Inflammatory macrophage treated with lipopolysaccharide for 4 hours (primary cell): ENCODE measurements at places on chromosomes 3 and 15.

GRCh38 chr3:83235180-83235814 lies 1473.9 kb upstream of the GBE1 start:
- DNase-seq = no peak

- no peak for DNase-seq
Measured at GRCh38 chr15:80003171-80003570, 32.2 kb upstream of the BCL2A1 start.

DNA sequence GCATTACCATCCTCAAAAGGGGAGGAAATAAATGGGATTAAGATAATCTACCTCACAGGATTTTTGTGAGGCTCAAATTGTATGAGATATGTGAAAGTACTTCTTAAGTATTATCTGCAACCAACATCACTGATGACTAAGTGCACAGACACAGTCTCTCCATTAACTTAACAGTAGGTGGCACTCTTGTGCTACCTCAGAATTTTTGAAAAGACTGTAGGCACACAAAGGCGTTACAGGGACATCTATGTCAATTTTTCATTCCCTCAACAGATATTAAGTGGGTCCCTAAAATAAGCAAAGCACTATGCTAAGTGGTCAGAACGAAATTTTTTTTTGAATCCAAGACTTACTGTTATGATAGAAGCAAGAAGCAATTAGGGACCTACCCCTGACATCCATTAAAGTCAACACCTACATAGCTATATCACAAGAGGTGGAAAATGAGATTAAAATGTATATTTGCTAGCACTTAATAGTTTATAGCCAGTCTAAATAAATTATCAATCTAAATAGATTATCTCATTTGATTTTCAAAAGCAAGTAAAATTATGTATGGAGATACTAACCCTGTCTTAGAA lies 52.9 kb downstream of the RYK start:
- DNase-seq = peak; percentile 51

- DNase-seq = peak; percentile 78
Measured at GRCh38 chr3:152738656-152739055, 96.3 kb upstream of the P2RY1 start.

GRCh38 chr15:50854601-50855490 lies 53.6 kb upstream of the AP4E1 start:
- peak; percentile 83 for DNase-seq

GRCh38 chr3:2567451-2567850 lies 468.8 kb downstream of the CNTN4 start:
- no peak for DNase-seq

DNA sequence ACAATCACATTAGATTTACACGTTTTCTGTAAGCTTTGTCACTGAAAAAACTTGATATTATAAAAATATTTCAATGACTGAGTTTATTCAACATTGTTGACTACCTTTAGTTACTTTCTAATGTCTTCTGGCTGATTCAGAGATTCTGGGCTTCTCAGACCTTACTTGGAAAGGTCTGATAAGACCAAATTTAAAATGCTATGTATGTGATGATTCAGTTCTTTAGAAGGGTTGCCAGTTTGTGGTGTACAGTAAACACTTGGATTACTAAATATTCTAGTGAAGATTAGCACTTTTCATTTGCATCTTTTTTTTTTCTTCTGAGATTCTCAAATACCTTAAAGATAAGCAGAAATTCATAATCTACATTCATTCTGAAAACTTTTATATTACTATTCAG lies 49.8 kb downstream of the SGO1 start:
- no peak for DNase-seq

DNA sequence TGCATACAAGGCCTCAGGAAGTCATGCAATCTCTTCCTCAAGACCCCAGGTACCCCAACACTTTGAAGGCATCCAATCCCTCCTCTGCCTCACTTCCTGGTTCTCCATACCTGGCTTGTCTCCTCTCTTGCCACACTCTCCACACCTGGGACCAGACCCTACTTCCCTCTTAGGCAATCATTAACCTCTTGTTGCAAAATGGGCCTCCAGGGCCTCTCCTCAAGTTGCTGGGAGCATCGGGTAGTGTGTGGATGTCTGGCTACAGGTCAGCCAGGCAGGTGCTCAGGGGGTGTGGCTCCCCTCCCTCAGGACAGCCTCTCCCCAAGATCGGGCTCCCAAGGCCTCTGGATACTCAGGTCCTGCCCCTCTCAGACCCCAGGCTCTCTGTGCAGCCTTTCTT lies 8.6 kb downstream of the PLA2G4E start:
- DNase-seq = no peak

- DNase-seq = no peak
Measured at GRCh38 chr3:145294572-145294971, 866.4 kb downstream of the PLOD2 start.

DNA sequence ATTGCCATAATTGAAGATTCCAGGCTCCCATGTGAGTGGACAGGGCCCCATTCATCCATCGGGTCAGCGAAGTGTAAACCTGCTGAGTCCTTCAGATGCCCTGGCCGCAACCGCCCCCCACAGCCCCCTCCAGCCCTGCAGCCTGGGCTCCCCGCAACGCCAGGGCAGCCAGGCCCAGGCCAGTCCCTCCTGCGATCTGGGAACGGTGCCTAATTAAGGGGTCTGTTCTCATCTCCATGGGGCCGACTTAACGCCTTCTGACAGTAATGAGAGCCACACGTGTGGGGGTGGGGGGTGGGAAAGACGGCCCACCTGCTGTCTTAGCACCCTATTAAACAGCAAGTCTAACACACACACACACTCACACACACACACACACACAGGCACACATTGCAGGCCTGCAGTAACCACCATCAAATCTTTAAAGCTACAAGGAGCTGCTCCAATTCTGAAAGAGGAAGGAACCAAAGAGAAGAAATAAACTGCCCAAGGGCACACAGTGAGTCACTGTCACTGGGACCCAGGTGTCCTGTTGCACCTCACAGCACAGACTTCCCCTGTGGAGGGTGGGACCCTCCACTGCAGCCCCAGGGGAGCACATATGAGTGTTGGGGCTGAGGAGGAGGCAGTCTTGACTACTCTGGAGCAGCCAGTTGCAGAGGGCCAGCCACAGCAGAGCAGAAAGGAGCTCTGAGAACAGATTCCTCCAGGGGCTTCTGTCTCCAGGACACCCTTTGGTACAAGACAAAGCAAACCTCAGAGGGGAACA lies 31.8 kb upstream of the HES1 start:
- DNase-seq = peak; percentile 46

- DNase-seq = no peak
Measured at GRCh38 chr15:35181538-35181937, 96.4 kb upstream of the NANOGP8 start.

DNA sequence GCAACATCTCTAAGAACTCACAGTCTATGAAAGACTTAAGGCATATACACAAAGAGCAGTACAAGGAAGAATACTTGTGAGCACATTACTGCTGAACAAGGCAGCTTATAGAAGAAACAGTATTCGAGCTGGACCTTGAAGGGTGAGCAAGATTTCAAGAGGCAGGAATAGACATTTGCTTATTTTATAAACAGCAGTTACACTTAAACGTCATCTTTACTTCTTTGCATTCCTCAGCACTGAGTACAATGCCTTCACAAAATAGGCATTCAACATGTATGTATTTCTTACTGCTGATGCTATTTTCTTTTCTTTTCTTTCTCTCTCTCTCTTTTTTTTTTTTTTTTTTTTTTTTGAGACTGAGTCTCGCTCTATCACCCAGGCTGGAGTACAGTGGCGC lies 205.8 kb downstream of the ZIC4 start:
- DNase-seq = no peak

DNA sequence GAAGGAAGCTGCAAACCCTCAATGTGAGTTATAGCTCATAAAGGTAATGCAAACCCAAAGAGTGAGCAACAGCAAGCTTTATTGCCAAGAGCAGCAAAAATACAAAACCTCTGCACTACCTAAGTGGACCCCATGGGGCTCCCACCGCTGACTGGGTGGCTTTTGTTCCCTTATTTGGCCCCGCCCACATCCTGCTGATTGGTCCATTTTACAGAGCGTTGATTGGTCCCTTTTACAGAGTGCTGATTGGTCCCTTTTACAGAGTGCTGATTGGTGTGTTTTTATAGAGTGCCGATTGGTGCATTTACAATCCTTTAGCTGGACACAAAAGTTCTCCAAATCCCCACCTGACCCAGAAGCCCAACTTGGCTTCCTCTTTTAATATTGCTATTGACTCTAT lies 154.5 kb upstream of the NSMCE3 start:
- DNase-seq = no peak

DNA sequence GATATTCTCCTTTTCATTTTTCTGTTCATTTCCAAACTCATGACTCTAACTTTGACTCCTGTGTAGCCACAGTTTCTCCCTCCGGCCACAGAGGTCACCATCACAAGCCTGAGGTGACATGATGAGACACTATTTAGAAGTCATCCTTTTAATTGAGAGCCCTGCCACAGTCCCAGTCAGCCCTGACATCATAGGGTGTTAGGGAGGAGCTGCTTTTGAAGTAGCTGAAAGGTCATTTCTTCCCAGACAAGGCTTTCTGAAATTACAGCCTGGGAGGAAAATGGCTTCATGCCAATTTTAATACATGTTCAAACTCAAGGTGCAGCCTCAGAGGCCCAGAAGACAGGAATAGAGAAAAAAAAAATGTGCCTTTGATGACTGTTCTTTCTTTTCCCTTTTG lies 532.8 kb upstream of the TGFBR2 start:
- DNase-seq = no peak

DNA sequence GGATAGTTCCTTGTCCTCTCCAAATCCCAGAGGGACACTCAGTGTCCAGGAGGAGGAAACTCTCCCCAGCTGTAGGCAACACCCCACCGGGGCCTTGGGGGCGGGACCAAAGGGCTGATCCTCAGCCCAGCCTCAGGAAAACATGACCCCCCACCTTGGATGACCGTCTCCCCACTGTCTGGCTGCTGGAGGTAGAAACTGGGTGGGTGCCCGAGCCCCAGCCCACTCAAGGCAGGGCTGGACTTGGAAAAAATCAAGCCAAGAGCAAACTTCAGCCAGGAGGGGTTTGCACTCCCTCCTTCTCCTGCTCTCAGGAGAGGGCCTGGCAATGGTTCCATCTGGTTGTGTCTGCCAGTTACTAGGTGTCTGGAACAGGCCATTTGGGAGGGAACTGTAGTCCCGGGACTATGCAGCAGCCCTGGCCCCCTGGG lies 3.6 kb upstream of the RASL12 start:
- DNase-seq = no peak

DNA sequence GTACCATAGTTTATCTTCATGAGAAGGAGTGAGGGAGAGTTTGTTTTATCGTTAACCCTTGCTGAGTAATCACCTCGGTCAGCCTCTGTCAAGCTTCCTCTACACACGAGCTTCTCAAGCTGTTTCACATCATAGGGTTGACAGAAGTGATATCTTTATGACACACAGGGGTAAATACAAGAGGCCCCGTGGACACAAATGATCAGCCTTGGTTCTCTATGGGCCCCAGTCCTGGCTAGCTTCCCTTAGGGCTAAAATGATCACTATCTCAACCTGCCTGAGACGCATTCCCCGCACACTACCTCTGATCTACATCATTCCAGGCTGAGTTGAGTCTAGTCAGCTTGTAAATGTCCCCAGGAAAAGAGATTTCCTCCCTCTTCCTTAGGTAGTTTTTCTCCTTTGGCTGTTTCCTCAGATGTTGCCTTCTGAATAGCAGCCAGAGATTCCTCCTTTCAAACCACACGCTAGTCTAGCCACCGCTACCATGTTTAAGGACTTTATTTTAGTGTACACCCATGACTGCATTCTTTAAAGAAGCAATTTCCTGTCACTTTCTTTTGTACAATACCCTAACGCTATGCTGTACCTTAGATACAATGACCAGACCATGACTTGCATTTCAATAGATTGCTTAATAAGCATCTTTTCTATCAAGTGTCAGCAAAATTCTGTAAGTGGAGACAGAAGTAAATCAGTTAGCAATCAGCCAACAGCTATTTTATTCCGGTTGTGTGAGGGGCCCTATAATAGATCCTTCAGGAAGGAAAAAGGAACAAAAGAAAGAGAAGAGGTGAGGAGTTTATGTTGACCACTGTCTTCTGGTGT lies 35.1 kb upstream of the PPARG start:
- DNase-seq = no peak

DNA sequence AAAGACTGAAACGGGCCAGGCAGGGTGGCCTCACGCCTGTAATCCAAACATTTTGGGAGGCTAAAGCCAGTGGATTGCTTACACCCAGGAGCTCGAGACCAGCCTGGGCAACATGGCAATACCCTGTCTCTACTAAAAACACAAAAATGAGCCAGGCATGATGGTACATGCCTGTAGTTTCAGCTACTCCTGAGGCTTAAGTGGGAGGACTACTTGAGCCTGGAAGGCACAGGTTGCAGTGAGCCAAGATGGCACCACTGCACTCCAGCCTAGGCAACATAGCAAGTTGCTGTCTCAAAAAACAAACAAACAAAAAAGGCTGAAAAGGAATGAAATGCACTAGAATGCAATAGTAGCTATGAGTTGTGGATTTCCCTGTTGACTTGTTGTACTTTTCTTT lies 94.7 kb downstream of the STAG1 start:
- DNase-seq = no peak

GRCh38 chr3:108527817-108528216 lies 17.4 kb upstream of the MYH15 start:
- peak; percentile 54 for DNase-seq

DNA sequence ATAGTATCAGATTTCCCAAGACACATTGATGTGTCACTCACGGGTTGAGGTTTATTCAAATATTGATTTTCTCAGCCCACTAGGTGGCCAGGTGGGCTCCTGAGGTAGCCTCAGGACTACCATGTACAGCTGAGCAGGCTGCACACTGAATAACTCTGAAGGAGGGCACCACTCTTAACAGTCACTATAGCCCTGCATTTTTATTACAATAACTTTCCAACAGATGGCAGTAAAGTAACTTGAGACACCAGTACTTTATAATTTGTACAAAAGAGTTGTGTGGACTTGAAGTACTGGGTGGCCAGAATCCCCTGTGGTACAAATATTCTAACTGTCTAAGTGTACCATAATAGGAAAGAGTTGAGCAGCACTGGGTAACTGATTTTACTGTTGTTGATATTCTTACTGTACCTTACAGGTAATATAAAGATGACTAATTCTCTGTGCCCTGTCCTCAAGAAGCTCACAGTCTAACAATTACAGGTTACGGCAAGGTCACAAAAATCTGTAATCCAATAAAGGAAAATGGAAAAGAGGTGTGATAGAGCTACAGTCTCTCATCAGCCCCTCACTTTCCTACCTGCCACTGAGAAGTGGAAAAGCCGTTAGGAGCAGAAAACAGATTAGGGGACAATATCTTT lies 76.0 kb downstream of the ETFA start:
- peak; percentile 52 for DNase-seq

DNA sequence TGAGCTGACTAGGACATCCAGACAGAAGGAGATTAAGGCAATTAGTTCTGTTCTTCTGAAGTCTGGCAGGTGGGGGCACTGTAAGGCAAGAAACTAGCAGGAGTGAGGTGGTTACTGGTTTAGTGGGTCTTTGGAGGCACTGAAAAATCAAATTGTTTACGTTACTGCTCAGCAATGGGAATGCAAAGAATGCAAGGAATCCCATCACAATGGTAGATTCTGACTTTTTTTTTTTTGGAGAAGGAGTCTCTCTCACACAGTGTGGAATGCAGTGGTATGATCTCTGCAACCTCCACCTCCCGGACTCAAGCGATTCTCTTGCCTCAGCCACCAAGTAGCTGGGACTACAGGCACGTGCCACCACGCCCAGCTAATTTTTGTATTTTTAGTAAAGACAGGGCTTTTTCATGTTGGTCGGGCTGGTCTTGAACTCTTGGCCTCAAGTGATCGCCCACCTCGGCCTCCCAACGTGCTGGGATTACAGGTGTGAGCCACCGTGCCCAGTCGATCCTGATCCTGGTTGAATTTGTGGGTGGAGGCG lies 16.4 kb downstream of the FAM107A start:
- no peak for DNase-seq
